ENCODE measurements at places on chromosomes 11 and 22.

- no peak for DNase-seq
These were observed 18.7 kb downstream of the RNF141 start for GRCh38 chr11:10522276-10522675.

GRCh38 chr11:118156531-118157185, 4.0 kb upstream of the SCN4B start:
- DNase-seq, result no peak

GRCh38 chr11:17783878-17784277, 49.3 kb downstream of the KCNC1 start:
- no peak for DNase-seq

DNA sequence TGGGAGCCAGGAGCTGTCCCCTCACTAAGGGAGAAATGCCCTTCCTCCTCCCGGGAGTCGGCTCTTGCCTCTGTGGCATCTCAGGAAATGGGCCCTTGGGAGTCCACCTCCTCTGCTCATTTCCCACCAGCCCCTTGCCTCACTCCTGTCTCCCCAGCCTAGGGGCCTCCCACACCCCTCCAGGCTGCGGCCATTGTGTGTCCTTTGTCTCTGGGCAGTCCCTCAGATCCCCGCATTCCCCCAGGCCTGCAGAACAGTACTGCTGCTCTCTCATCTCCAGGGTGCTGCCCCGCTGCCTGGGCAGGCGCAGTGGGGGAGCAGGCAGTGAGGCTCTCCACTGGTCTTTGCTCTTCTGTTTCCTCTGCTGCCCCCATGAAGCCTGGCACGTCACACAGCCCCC, 25.0 kb downstream of the ADA2 start:
- no peak for DNase-seq

DNA sequence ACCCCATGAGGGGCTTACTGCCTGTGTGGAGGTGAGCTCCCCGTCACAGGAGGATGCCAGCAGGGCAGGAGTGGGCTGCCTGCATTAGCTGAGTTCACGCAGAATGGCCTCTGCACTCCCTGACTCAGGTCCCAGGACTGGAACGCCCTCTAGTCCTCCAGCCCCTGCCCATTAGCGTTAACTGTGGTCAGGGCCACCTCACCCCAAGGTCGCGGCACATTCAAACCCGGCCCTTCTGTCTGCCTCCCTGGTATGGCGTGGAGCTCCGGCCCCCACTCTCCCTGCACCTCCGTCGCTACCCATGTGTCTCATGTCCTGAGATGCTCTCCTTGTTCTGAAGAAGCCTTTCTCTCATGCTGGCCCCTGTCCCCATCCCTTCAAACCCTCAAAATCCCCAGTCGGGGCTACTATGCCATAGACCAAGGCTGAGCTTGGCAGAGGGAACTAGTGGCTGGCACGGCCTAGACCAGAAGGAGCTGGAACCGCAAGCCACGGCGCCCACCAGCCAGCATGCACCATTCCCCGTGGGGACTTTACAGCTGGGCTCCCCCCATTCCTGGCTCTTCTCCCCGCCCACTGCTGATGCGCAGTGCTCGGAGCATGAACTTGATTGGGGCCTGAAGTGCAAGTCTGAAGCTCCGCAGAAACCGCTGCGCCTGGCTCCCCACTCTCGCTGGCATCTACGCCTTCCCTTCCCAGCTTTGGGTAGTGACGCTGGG, 79.5 kb upstream of the RTL6 start:
- no peak for DNase-seq

DNA sequence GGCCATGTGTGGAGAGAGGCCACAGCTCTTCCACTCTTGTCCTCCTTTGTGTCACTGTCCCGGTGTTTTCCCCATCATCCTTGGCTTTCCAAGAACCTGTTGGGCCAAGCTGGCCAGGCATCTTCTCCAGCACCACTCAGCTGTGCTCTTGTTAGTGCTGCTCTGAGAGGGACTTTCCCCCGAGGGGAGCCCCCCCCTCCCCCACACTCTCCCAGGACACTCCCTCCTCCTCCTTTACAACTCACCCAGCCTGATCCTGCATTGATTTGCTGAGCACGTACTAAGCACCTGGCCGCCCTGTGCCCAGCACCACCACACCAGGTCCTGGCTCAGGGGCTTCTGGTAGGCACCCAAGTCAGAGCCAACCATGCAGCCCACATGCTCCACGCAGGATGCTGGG, 13.2 kb downstream of the TP53AIP1 start:
- DNase-seq, result no peak

GRCh38 chr11:121328176-121328966, 35.8 kb downstream of the SC5D start:
- DNase-seq, result no peak

DNA sequence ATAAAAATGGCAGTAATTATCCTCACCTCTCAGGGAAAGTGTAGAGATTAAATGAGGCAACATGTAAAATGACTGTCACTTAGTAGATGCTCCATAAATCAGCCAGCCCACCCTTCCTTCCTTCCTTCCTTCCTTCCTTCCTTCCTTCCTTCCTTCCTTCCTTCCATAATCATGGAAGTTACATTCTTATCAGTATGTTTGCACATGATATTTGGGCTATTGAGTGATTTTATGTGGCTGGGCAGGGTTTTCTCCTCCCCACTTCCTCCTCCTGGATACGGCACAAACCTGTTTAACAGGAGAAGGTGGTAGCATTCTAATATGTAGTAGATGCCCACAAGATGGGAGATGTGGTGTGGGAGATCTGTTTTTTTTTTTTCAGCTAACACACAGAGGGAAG, 11.9 kb downstream of the LYVE1 start:
- DNase-seq, result no peak

DNA sequence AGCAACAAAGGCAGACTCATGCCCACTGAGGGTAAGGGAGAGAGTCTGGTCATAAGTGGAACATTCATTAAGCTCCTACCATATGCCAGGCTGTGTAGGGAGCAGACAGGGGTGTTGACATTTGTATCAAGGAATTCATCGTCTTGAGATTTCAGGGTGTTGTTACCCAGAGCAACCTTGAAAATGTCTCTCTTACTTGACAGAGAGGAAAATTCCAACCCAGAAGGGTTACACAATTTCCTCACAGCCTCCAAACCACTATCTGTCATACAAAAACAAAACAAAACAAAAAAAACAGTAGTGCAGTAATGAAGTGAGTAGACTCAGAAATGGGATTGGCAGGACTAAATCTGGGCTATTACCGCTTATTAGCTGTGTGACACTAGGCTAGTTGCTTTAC, 113.2 kb downstream of the MIAT start:
- no peak for DNase-seq

DNA sequence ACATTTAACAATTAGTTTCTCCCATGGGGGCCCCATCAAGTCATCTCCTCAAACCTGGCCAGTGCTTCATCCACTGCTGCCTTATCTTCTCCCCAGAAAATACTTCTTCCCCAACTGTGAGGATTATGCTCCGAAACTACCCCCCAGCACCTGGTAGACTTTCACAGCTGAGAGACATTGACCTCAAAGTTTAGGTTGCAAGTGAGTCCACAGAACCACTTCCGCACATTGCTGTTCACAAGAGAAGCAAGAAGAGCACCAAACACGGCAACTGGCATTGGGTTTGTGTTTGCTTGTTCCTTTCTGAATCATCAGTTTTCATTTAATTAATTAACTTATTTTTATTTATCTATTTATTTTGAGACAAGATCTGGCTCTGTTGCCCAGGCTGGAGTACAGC, 6.1 kb downstream of the MCHR1 start:
- DNase-seq, result no peak

DNA sequence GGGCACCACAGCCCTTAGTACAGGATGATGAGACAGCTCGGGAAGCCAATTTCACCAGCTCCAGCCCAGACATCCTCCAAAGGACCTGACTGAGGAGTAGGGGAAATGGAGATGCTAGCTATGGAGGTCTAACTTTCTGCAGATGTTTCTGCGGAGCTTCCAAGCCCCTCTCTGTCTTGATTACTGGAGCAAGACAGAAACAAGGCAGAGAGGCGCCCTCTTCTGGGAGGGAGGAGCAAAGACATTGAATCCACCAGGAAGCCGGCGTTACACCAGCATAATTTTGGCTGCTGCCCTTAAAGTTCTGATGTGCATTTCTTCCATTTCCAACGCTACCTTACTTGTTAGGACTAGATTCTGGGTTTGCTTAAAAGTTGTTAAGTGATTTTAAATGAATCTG, 107.3 kb upstream of the HSD17B12 start:
- DNase-seq, result no peak

GRCh38 chr11:1448882-1449281, 37.7 kb downstream of the MOB2 start:
- DNase-seq, result no peak

DNA sequence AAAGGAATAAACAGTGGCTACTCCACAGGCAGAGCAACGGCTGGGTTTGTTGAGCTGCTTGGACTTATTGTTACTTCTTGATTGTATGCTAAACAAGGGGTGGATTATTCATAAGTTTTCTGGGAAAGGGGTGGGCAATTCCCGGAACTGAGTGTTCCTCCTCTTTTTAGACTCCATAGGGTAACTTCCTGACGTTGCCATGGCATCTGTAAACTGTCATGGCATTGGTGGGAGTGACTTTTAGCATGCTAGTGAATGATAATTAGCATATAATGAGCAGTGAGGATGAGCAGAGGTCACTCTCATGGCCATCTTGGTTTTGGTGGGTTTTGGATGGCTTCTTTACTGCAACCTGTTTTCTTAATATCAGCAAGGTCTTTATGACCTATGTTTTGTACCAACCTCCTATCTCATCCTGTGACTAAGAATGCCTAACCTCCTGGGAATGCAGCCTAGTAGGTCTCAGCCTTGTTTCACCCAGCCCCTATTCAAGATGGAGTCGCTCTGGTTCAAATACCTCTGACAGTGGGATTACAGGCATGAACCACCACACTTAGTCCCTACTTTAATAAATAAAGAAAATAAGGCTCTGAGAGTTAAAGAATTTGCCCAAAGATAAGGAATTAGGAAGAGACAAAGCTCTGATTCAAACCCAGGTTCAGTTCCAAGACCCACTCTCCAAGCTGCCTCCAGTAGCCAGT, 65.6 kb upstream of the CLMP start:
- no peak for DNase-seq

DNA sequence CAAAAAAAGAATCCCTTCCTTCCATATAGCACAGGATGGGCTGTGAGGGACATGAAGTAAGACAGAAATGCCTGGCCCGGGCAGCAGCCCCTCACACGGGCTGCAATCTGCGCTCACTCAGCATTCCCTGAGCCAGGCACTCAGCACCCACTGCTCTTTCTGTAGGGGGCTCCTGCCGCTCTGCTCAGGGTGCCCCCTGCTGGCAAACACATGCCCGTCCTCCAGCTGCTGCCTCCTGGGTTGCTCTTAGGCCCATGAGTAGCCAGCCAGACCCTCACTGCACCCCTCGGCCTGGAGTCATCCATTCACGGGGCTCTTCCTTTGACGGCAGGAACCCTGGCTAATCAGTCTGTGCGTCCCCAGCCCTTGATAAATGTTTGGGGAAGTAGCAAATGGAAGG, 6.9 kb downstream of the MCAT start:
- no peak for DNase-seq

DNA sequence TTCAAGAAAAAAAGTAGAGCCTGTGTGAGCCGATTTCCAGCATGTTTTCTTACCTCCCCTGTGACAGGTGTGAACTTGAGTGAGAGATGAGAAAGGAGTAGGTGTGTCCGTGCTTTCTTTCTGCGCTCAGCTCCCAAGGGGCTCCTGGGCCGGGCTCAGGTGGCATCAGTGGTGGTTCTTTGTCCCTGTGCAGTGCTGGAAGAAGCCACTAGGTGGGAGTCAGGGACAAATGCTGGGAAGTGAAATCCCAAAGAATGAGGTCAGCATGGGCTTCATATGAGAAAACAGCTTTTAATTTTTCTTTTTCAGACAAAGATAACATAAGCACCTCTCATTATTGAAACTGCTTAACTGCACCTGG, 57.8 kb downstream of the PPFIBP2 start:
- DNase-seq, result no peak

GRCh38 chr11:84671325-84671999, 955.7 kb downstream of the DLG2 start:
- DNase-seq, result no peak

- DNase-seq, result no peak
These were observed 1329.3 kb downstream of the TBC1D22A start for GRCh38 chr22:48091656-48092223.

- no peak for DNase-seq
These were observed 61.1 kb downstream of the CYB5R2 start for GRCh38 chr11:7612056-7612660.

DNA sequence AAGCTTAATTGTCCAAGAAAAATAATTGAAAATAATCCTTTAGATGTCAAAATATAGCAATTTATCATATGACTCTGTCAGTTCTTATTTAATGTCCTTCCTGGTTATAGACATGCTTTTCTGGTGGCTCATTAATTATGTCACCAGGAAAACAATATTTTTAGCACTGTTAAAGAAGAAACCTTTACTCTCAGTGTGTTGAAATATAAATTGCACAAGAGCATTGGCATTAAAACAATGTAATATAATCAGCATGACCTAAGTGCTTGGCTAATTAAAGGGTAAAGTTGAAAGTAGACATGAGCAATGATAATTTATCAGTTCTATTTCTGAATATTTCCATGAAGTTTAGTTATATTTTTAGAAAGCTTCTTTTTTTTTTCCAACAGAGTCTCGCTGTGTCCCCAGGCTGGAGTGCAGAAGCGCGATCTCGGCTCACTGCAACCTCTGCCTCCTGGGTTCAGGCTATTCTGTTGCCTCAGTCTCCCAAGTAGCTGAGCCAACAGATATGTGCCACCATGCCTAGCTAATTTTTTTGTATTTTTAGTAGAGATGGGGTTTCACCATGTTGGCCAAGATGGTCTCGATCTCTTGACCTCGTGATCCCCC, 232.3 kb downstream of the JRKL start:
- DNase-seq, result no peak

DNA sequence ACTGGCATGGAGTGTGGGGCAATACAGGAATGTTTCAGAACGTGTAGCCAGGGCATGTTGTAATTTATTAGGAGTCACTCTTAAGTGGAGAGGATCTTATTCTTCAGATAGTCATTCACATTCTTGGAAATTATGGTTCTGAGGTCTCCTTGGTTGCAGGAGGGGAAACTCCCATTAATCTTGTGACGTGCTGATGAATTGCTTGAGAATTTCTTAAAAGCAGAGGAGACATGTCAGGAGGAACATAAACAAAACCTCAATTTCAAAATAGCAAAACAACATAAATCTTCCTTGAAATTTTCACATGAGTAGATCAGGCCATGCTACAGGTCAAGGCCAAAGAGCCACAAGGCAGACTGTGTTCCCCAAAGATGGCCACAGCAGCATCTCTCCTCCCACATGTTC, 50.4 kb downstream of the ADM start:
- no peak for DNase-seq

DNA sequence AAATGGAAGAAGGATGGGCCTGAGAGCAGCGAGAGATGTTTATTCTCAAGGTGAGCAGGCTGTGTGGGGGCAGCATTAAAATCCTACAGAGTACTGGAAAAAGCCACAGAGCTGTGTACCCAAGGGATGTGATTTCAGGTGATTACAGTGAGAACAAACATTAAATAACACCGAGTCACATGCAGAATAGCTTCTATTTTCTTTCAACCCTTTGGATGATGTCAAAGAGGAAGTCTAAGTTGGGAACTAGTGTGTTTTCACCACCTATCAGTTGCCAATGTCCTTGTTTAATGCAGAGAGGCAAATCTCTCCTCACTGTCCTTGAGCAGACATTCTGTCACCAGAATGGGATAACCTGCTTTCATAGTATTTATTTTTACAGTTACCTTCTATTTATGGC, 379.6 kb upstream of the NARS2 start:
- no peak for DNase-seq

GRCh38 chr11:61706452-61707400, 26.5 kb downstream of the DAGLA start:
- no peak for DNase-seq

- DNase-seq, result no peak
These were observed 23.8 kb downstream of the TEAD1 start for GRCh38 chr11:12698048-12698447.

Data from brain pericyte (primary cell).